ENCODE measurements at places on chromosomes 2 and 18. TPM values are rescaled to one million over a fixed set of nuclear protein-coding genes. Genes with fewer than 3 reads are reported as not detected.

The GAD1 gene
- total RNA-seq: 0.79 TPM

The INHA gene
- 0.38 TPM for total RNA-seq

The PDCL3 gene
- 36.4 TPM for total RNA-seq

The SLC5A7 gene
- total RNA-seq: not detected

The IGFBP2 gene
- 66.1 TPM for total RNA-seq

The FBXO36 gene
- 1.1 TPM for total RNA-seq

The TMEM17 gene
- total RNA-seq: 5.7 TPM

The UGGT1 gene
- total RNA-seq: 23.1 TPM

The ASNSD1 gene
- 42.4 TPM for total RNA-seq

The AGXT gene
- not detected for total RNA-seq

The ABCG5 gene
- not detected for total RNA-seq

The GKN1 gene
- total RNA-seq: 0.72 TPM

The VWC2L gene
- not detected for total RNA-seq

The EPB41L3 gene
- 0.16 TPM for total RNA-seq

Data from A549 treated with DMSO at 1 μM for 4 hours (cell line).